Sigmoid colon (tissue), 7 donors: ENCODE measurements at places on chromosomes 12 and 14. TPM values are rescaled to one million over a fixed set of nuclear protein-coding genes. Genes with fewer than 3 reads are reported as not detected.
A peak's percentile ranks its signal among the peaks of the same experiment; 100 is the strongest.

CHFR gene
- total RNA-seq = 21.4 TPM

BRMS1L gene
- total RNA-seq = 10.5 TPM

ADAM21 gene
- total RNA-seq = not detected

TAPBPL gene
- 20.2 TPM for total RNA-seq

PRICKLE1 gene
- total RNA-seq = 7.9 TPM

MUCL1 gene
- total RNA-seq = not detected

BTG1 gene
- 62.9 TPM for total RNA-seq

AKAP5 gene
- 0.33 TPM for total RNA-seq

PMCH gene
- not detected for total RNA-seq

FSCB gene
- total RNA-seq = not detected

ALDH2 gene
- total RNA-seq = 126 TPM

DNA sequence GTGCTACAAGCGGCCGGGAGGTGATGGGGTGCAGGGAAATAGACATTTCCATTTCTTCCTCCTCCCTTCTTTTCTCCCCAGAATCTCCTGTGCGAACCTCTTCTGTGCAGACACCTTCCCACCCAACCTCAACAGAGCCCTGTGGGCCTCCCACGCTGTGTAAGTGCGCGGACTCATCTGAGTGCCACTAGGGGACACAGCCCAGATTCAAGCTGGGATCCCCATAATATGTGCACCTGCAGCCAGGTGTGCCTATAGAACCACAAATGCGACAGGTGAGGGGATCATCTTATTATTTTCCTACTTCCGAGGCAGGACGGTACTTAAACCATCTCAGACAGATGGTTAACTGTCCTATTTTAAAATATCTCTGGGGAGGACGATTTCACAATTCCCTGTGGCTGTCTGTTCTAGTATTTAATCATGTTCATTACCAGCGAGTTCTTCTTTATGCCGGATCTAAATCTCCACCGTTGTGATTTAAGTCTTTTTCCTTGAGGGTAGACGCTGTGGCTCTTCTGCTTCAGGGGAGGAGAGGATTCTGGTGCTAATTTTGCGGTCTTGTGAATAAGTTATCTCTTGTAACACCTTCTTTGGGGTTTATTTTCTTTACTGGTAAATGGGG is 17.2 kb upstream of the CACNA1C start:
- no peak for DNase-seq

GRCh38 chr12:116466536-116466935 is 92.6 kb upstream of the MAP1LC3B2 start:
- DNase-seq = no peak

- DNase-seq = no peak
Observed at GRCh38 chr12:45290216-45290605, 74.3 kb downstream of the ANO6 start.

DNA sequence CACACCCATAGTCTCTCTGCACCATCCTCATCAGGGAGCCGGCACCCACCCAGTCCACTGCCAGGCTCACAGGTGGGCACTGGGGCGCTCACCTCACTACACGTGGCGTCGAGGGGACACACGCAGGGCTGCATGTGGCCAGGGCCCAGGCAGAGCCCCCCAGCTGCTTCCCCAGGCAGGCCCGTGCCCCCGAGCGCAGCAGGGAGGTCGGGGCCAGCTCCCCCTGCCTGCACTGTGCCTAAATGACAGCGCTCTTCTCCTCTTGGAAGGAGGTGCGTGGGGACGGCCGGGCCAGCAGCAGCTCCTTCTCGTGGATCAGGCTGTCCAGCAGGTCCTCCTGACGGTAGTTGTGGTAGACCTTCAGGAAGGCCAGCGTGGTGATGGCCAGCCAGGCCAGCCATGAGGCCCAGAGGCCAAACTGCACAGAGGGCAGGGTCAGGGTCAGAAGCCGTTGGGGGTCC is 11.3 kb downstream of the TMEM179 start:
- no peak for DNase-seq

DNA sequence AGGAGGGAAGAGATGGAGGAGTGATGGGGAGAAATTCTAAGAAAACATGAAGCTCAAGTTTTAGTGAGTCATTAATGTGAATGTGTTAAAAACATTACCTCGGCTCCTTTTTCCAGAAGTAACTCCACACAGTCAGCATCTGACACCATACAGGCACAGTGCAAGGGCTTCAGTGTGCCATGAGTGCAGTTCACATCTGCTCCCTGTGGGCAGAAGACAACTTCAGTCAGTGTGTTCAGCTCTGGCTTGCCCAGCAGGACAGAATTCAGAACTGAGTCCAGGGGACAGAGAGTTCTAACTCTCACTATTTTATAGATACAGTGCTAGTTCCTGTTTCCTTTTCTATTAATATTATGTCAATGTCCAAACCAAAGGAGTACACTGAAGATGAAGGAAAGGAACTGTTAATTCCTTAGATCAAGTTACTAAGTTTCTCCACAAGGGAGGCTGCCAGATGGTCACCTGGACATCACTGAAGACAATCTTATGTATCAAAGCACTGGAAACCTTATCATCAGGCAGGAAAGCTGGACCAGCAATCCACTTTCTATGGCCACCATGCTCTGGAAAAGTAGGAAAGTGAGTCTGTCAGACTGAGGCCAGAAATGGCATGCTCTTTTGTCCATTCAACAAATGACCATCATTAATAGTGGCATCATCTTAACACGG is 6.1 kb downstream of the ASB8 start:
- DNase-seq = no peak

DNA sequence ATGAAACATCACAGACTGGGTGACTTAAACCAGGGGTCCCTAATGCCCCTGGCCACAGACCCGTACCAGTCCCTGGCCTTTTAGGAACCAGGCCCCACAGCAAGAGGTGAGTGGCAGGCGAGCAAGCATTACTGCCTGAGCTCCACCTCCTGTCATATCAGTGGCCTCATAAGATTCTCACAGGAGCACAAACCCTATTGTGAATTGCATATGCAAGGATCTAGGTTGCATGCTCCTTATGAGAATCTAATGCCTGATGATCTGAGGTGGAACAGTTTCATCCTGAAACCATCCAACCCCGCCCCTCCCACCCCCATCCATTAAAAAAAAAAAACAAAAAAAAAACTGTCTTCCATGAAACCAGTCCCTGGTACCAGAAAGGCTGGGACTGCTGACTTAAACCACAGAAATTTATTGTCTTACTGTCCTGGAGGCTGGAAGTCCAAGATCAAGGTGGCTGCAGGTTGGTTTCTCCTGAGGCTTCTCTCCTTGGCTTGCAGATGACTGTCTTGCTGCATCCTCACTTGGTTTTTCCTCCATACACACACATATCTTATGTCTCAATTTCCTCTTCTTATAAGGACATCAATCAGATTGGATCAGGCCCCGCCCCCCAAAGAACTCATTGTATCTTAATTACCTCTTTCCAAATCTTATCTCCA is 235.9 kb downstream of the CHST11 start:
- no peak for DNase-seq

DNA sequence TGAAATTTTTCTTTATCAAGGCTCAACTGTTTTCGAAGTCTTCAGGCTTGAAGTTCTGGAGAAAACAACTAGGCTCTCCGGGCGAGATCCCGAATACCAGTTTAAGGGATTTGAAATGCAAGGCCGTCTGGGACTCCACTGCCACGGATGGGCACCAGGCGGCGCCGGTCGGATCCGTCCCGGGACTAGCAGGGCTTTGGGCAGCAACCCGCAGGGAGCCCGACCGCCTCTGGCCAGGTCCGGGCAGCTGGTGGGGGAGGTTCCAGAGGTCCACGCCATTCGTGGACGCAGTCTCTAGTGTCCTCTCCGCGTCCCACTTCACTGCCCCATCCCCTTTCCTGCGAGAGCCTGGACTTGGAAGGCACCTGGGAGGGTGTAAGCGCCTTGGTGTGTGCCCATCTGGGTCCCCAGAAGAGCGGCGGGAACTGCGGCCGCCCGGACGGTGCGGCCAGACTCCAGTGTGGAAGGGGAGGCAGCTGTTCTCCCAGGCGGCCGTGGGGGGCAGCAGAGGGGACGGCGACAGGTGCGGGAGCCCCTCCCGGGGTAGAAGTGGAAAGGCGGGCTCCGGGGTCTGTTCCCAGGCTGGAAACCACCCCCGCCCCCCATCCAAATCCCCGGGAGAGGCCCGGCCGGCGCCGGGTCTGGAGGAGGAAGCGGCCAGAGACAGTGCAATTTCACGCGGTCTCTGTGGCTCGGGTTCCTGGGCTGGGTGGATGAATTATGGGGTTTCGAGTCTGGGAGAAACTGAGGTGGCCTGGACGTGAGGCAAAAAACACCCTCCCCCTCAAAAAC is 838 bp upstream of the ERBB3 start:
- peak; percentile 93 for DNase-seq

GRCh38 chr14:97293659-97294058 is 496.5 kb downstream of the VRK1 start:
- DNase-seq = no peak

GRCh38 chr12:50394469-50395029 is 1.9 kb downstream of the FAM186A start:
- DNase-seq = no peak

DNA sequence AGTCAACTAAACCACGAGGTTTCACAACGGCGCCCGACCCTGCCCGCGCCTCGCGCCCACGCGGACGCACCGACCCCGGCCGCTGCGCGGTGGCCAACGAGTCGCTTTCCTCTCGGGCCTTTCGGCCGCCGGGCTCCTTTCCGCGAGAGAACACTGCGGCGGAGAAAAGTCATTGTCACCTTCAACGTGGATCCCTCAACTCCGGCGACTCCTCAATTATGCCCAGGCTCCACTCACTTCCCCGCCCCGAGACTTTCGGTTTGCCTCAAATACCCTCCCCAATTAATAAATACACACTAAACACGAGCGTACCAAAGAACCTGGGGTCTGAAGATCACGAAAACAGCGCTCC is 450 bp downstream of the SINHCAF start:
- no peak for DNase-seq

DNA sequence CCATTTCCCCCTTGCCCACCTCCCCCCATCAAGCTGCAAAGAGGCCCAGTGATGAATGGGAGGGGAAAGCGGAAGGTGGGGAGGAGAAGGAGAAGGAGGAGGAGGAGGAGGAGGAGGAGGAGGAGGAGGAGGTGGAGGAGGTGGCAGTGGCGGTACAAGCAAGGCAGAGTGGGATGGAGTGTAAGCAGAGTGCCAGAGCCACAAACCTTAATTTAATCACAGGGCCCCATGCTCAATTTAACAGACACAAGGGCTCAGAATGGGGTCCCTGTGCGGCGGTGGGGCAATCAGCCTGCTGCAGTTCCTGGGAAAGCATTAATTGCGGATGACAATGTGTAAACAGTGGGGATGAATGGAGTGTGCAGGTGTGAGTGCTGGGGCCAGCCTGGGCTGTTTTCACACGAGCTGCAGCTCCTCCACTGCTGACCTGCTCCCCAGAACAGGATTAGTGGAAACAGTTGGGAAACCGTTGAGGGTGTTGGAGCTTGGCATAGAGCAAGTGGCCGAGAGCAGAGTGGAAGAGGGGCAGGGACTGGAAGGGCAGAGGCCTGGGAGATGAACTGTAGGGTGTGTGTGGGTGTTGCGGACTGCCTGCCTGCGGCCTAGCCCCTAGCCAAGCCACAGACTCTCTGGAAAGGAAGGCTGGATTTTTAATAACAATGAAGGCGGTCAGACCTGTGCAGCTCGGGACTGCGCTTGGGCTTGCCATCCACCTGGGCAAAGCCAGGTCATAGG is 36.4 kb upstream of the SMOC1 start:
- no peak for DNase-seq

DNA sequence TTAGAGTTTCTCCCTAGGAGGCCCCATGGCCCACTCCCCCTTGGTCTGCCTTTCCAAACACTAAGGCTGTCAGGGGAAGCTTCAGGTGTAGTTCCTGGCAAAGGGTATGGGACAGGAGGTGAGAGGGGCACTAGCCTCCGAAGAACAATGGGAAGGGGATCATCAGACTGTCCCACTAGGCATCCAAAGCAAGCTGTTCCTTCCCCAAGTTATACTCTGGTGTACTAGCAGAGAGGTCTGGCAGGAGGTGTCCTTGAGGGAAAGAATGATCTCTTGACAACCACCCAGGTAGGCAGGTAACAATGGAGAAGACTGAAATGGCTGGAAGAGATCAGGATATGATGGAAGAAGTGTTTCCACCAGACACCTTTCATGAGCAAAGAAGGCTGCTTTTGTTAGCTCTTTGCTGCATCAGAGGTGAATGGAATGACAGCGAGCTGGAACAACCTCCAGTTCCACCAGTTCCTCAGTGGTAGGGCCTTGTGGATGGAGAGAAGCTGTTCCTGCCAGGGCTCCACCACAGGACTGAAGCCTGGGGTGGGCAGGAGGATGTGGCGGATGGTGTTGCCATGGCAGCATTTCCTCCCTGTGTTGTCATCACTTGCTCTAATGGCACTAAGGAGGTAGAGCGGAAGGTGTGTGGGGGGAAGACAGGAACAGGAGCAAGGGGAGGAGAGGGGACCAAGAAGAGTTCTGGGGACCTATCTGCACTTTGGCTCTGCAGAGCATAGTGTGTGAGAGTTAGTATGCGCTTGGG is 2.3 kb upstream of the AGAP2 start:
- DNase-seq = no peak

- no peak for DNase-seq
Observed at GRCh38 chr14:38038986-38039385, 168.7 kb upstream of the SSTR1 start.

- DNase-seq = no peak
Observed at GRCh38 chr14:97120611-97121031, 323.4 kb downstream of the VRK1 start.

DNA sequence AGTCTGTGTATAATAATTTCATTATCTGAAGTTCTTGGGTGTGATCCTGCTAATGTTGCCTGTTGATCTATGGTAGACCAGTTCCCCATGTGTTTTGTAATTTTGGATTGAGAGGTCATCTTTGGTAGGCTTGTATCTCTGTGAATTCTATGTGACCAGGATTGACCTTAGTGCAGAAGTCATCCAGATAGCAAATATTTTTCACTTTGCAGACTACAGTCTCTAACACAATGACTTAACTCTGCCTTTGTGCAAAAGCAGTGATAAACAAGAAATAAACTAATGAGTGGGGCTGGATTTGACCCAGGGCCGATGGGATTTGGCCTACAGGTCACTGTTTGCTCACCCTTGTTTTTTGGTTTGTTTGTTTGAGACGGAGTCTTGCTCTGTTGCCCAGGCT is 144.6 kb upstream of the MYL2 start:
- no peak for DNase-seq

DNA sequence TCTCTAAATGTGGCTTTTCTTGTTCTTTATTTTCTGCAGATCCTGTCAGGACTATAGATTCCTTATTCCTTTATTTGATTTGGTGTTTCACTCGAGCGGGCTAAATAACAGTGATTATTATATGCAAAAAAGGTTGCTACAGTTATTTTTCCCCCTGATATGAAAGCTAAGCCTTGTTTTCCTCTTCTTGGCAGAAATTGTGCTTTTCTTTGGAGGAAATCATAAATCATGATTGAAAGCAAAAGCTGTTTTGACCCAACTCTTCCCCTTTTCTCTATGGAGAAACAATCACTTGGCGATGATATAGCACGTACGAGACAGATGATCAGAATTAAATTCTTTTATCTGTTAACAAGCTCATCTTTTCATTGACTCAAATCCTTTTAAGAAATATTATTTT is 31.4 kb downstream of the PPFIBP1 start:
- DNase-seq = no peak

GRCh38 chr12:119684711-119685369 is 16.9 kb downstream of the PRKAB1 start:
- DNase-seq = no peak
